ENCODE measurements at places on chromosomes 5 and 9.

- DNase-seq, result no peak
Observed at GRCh38 chr5:1062761-1063568, 48.9 kb downstream of the SLC12A7 start.

DNA sequence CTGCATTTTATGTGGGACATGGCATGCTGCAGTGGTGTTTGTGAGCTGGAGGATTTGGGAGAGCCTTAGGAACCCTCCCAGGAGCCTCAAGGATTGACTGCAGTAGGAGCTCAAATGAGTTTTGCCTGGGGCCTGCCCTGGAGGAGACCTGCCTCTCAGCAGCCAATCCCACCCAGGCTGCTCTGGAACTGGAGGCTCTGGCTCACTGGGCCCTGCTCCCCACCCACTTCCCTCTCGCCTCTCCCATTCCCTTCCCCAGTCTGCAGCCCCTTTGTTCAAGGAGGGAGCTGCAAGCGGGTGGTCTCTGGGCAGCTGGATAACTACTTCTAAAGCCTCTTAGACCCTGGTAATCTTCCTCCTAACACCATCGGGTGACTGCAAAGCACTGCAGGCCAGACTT, 24.2 kb downstream of the KCNIP1 start:
- no peak for DNase-seq

DNA sequence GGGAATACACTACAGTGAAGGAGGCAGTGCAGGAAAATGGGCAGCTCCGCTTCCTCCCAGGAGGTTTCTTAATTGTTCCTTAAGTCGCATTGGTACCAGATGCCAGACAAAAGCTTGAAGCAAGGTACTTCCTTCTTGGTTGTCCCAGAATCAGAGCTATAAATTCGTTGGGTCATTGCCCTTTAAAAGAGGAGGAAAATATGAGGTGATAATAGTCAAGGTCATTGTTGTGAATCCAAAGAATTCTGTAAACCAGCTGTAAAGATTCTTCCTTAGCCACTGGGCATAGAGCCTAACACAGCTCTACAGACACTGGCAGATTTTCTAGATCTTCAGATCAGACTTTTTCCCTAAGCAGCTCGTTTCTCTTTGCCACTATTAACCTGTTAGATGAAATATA, 444.1 kb upstream of the TLE4 start:
- no peak for DNase-seq

GRCh38 chr5:156036640-156037039, 290.3 kb upstream of the SGCD start:
- peak; percentile 6 for DNase-seq

All from stomach (tissue), 19 donors.